Fibroblast of lung (primary cell): ENCODE measurements at places on chromosomes 13 and 19.

DNA sequence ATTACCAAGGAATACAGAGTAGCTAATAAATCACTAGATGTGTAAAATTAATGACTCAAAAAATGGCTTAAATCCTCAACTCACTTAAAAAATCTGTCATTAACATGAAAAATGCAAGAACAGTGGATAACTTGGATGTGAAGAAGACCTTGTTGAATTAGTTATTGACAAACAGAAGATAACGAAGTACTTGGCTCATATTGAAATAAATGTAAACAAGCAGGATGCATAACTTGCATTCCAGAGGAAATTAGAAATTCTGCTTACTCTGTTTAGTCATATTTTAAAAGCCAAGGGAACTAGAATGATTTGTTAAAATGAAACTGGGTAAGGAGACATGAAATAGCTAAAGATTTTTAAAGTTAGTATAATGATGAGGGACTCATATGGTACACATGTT, 1812.2 kb downstream of the PCDH9 start:
- peak; percentile 3 for DNase-seq

- DNase-seq = no peak
Measured at GRCh38 chr19:45182758-45183157, 4.2 kb downstream of the BLOC1S3 start.

GRCh38 chr13:105543742-105544141, 991.7 kb downstream of the EFNB2 start:
- DNase-seq = peak; percentile 9

DNA sequence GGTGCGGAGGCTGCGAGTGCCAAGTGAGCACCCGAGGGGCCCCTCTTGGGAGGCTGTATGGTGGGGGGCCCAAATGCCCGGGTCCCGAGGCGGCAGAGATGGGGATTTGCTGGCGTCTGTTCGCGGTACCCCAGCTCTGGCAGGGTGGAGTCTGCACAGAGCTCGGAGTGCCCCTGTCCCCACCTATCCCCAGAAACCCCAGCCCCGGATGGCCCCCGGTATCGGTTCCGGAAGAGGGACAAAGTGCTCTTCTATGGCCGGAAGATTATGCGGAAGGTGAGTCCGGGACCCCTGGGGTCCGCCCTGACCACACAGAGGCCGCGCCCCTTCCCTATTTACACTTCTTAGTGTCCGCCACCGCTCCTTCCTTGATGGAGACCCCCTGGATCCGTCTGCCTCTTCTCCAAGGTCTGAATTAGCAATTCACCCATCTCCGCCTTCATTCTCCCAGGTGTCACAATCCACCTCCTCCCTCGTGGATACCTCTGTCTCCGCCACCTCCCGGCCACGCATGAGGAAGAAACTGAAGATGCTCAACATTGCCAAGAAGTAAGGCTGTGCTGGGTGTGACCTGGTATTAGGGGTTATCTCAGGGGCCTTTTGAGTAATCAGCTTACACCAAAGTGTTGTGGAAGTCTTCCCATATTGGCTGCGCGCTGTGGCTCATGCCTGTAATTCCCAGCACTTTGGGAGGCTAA, 630 bp downstream of the PNPLA6 start:
- DNase-seq = no peak

GRCh38 chr13:99987154-99988019, 5.8 kb downstream of the ZIC2 start:
- no peak for DNase-seq

DNA sequence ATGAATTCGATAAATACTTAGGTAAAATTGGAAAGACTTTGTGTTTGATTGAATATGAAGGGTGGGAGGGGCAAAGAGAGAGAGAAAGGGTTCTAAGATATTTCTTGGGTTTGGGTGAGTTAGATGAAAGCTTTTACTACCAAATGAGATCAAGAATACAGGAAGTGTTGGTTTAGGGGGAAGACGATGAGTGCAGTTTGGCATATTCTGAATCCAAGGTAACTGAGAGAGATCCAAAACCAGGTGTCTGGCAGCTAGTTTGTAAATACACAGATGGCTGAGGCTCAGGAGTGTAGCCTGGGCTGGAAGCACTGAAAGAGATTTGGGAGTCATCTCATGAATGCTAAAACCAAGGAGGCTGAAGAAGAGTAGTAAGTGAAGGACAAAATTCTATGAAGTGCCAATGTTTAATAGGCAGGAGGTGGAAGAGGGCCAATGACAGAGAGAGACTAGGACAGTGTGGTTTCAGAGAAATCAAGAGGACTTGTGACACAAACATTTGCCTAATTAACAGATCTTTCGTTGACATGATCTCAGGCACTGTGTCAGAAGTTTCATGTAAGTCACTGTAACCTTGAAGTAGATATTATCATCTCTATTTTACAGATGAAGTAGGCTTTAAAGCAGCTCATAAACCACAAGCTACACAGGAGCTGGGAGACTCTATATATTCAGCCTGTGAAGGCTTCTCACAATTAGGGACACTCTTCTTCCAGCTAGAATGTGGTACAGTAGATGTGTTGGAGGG, 70.2 kb upstream of the ZDHHC20 start:
- no peak for DNase-seq

- peak; percentile 27 for DNase-seq
Measured at GRCh38 chr19:15144046-15144646, 36.9 kb downstream of the SYDE1 start.

DNA sequence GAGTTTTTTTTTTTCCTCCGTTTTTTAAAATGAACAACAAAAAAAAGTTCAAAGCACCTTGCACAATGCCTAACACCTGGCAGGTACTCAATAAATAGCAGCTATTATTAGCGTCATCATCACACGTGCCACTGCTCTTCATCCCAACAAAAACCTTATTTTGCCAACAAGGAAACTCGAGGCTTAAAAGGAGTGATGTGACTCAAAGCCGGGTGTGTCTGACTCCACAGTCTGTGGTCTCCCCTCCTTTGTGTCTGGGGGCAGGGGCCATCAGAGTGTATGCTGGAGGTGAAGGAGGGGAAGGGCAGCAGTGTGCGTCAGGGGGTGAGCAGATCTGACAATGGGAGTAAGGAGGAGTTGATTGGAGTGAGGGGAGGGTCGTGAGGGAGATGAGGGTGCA, 34.1 kb upstream of the POU2F2 start:
- DNase-seq = no peak

GRCh38 chr13:26813321-26813979, 52.9 kb upstream of the GPR12 start:
- DNase-seq = no peak

DNA sequence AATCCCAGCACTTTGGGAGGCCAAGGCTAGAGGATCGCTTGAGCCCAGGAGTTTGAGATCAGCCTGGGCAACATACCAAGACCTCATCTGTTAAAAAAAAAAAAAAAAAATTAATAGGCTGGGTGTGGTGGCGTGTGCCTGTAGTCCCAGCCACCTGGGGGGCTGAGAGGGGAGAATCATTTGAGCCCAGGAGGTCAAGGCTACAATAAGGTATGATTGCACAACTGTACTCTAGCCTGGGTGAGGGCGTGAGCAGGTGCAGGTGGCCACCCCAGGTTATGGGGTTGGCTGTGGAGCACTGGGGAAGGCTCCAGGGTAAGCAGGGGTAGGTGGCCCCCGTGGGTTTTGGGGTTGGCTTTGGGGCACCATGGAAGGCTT, 33.9 kb downstream of the MCF2L start:
- no peak for DNase-seq

DNA sequence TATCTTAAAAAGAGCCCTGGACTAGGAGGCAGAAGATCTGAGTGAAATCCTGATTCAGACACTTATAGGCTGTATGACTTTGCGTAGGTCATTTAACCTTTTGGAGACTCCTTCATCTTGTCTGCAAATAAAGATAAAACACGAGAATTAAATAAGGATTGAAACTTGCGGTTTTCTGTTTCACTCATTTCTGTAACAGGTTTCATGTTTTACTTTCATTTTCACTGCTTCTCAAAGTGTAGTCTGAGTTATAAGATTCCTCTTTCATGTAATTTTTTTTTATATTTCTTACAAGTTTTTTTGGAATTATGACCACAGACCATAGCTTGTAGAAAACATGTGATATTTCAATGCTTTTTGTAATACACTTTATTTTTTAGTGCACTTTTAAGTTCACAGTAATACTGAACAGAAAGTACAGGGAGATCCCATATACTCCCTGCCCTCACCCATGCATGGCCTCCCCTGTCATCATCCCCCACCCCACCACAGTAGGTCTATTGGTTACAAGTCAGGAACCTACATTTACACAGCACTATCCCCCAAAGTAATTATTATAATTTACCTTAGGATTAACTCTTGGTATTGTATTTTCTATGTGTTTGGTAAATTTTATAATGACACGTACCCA, 174.6 kb downstream of the ITGBL1 start:
- no peak for DNase-seq

DNA sequence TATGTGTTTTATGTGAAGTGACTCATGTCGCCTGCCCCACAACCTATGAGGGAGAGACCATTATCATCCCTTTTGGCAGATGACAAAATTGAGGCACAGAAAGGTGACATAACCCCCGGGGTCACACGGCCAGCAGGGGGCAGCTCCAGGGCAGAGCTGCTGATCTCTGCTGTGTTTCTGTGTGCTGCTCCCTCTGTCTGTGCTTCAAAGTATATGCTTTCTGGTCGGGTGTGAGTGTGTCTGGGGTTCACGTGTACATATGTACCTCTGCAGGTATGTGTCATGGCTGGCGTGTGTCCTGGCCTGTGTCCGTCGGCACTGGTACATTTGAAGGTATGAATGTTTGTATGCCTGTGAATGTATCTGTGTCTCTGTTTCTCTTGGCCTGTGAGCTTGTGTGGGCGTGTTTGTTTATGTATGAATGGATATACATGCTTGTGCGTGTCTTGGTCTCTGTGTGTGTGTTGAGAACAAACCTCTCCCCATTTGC, 7.1 kb downstream of the LIPE start:
- DNase-seq = peak; percentile 28

DNA sequence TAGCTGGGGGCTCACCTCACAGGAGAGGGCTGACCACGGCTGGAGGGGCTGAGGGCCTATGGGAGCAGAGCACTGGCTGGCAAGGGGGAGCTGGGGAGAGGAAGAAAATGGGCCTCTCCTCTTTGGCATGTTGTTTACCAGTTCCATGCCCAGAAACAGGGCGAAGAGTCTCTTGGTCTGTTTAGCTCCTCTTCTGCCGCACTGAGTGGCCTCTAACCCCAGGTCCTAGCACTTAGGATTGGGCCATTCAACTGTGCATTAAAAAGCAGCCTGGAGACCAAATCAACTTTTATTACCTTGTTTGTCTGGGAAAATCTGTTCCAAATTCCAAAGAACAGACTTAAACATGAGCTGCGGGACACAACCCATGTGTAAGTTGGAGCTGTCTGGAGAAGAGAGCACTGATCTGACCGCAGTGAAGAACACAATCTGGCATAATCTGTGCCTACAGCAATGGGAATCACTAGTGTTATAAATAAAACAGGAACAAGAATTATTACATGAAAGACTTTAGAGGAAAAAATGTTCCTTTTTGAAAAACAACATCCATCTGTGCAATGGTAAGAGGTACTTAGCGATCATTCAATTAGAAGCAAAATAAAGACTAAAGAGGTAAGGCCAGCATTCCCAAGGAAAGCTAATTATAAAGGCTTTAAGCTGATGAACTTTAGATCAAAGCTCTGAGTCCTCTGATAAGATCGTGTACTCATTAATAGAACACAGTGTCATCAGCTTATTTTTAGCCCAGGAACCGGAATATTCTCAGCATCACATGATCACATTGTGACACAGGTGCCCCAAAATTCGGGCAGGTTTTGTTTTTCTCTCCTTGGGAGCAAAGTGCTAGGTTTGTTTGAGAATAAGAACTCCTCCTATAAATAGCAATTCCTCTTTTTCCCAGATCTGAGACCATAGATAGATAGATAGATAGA, 243.2 kb downstream of the COL4A1 start:
- DNase-seq = no peak

- no peak for DNase-seq
Measured at GRCh38 chr13:106503730-106504453, 31.6 kb downstream of the EFNB2 start.

- DNase-seq = no peak
Measured at GRCh38 chr19:4370418-4371041, 27.2 kb downstream of the MPND start.

DNA sequence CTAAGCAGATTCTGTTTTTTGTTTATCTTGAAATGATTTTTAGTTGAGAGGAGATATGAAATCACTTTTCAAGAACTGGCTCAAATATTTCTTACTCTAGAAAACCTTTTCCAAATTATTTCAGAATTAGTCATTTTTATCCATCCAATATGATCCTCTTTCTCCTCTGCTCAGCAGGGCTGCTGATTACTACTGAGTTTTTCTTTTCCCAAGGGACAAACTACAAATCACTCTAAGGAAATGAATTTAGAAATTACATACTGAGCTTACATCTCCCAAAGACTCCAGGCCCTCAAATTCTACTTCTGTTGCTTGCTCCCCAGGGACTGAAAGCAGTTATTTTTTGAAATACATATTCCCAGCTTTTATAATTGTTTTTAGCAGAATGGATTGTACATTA, 87.4 kb upstream of the UFM1 start:
- DNase-seq = peak; percentile 35

- no peak for DNase-seq
Measured at GRCh38 chr13:77338961-77339401, 12.1 kb upstream of the MYCBP2 start.

- DNase-seq = peak; percentile 65
Measured at GRCh38 chr13:58893396-58893795, 1261.9 kb downstream of the PCDH17 start.

DNA sequence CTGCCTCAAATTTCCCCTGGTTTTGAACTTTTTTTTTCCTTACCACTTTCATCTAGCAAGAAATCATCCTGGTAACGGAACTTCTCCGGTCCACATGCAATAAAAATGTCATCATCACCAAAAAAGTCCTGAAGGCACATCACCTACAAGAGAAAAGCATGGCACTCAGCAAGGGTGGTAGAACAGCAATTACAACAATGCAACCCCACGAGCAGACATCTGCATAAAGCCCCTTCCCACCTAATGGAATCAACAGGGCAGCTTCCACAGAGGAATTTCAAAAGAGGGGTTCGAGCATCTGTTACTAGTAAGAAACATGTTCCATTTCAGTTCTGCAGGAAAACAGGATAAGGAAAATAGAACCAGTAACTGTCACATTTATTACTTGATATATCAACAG, 183.9 kb downstream of the DCLK1 start:
- no peak for DNase-seq

GRCh38 chr19:55738302-55738701, at the start of gene NLRP9:
TSS of gene NLRP9 (minus strand) at chr19:55738402. CDS start at chr19:55738374, 28 bp downstream.
- no peak for DNase-seq

GRCh38 chr13:106786006-106786563, 218.1 kb upstream of the ARGLU1 start:
- no peak for DNase-seq
